ENCODE measurements at places on chromosomes 7 and 10. TPM values are rescaled to one million over a fixed set of nuclear protein-coding genes. Genes with fewer than 3 reads are reported as not detected.

The GRID1 gene
- polyA plus RNA-seq = 0.57 TPM

The TMEM213 gene
- polyA plus RNA-seq = not detected

The SLC13A1 gene
- polyA plus RNA-seq = not detected

The RASA4B gene
- 2.1 TPM for polyA plus RNA-seq

The ADCYAP1R1 gene
- 0.40 TPM for polyA plus RNA-seq

The RPEL1 gene
- polyA plus RNA-seq = not detected

The PRKCQ gene
- 0.90 TPM for polyA plus RNA-seq

The RADIL gene
- polyA plus RNA-seq = 2.8 TPM

The BLNK gene
- 0.65 TPM for polyA plus RNA-seq

The DNAJC1 gene
- polyA plus RNA-seq = 20.2 TPM

The SDK1 gene
- 2.8 TPM for polyA plus RNA-seq

The CCDC201 gene
- not detected for polyA plus RNA-seq

The FEZF1 gene
- not detected for polyA plus RNA-seq

The ADGRA1 gene
- polyA plus RNA-seq = not detected

The GSDME gene
- 20.3 TPM for polyA plus RNA-seq

The PRDX3 gene
- 159 TPM for polyA plus RNA-seq

The AKR1D1 gene
- not detected for polyA plus RNA-seq

The UTF1 gene
- polyA plus RNA-seq = 0.06 TPM
